ENCODE measurements at places on chromosomes 2 and 18.

DNA sequence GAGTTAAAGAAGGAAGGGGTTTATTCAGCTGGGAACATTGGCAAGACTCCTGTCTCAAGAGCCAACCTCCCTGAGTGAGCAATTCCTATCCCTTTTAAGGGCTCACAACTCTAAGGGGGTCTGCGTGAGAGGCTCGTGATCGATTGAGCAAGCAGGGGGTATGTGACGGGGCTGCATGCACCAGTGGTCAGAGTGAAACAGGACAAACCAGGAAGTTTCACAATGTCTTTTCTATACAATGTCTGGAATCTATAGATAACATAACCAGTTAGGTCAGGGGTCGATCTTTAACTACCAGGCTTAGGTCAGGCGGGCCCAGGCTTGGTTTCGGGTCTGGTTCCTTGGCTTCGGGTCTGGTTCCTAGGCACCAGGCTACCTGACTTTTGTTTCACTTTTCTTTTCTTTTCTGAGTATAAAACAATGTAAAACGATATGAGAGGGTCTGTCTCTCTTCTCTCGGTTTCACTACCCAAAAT, 30.1 kb upstream of the LIPG start:
- DNase-seq: no peak

DNA sequence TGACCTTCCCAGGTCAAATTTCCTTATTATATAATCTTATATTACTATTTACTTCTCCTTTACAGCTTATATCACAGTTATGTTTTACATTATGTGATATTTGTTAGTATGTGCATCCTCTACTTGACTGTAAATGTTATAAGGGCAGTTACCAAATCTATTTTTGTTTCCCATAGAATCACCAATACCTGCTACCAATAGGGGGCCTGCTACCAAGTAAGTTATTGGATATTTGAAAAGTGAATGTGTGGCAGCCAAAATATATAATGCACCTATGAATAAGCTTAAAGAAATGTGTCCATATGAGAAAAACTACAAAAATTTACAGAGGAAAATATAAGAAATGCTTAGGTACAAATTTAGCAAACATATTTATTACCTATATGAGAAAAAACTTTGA, 23.9 kb upstream of the CTAGE1 start:
- DNase-seq: no peak

GRCh38 chr2:127655209-127656073, 9.5 kb downstream of the GPR17 start:
- no peak for DNase-seq

GRCh38 chr2:239464166-239465016, 63.6 kb upstream of the HDAC4 start:
- no peak for DNase-seq

GRCh38 chr2:191038741-191039140, 24.8 kb upstream of the STAT1 start:
- no peak for DNase-seq

DNA sequence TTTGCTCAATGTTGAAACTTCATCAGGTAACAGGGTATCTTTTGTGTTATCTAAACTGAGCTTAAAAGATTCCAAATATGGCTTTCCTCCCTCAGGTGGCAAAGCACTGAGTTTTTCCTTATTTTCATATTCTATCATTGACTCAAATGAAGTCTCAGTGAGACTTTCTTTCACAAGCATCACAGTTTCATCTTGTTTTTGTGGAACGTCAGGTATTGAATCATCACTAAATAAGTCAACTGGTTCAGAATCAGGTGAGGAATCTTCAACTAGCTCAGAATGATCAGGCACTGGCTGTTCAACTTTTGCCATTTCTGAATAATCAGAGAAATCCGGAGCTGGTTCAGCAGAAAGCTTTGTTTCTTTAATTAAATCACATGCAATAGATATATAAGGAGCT, 24.6 kb downstream of the RTN4 start:
- DNase-seq: no peak

- DNase-seq: no peak
Observed at GRCh38 chr2:32484937-32485336, 128.1 kb downstream of the BIRC6 start.

DNA sequence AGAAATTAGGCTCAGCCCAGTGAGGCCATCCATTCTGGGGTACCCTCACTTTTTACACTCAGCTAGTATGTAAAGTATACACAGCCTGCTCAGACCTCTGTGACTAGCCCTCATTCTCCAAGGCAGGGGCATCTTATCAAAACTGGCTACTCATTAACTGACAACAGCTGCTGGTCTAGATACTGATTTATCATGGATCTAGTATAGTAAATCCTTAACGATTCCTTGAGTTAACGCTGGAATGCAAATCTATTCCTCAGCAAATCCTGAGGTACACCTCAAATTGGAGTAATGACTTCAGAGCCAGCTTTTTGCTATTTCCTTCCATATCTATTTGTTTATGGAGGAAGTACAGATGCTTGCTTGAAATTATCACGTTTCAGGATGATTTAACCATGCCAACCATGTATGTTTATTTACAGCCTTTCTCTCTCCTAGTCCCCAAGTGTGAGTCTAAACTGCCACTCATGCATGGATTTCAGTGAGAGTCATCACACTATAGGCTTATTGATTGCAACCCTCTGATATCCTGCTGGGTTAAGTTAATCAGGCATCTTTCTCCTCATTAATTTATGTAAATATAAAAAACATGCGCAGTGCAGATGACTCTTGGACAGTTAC, 70.2 kb upstream of the DOK6 start:
- no peak for DNase-seq

- DNase-seq: no peak
Observed at GRCh38 chr18:61589053-61589723, 256.0 kb downstream of the CDH20 start.

GRCh38 chr18:48775372-48776155, 175.2 kb downstream of the SMAD7 start:
- DNase-seq: no peak

DNA sequence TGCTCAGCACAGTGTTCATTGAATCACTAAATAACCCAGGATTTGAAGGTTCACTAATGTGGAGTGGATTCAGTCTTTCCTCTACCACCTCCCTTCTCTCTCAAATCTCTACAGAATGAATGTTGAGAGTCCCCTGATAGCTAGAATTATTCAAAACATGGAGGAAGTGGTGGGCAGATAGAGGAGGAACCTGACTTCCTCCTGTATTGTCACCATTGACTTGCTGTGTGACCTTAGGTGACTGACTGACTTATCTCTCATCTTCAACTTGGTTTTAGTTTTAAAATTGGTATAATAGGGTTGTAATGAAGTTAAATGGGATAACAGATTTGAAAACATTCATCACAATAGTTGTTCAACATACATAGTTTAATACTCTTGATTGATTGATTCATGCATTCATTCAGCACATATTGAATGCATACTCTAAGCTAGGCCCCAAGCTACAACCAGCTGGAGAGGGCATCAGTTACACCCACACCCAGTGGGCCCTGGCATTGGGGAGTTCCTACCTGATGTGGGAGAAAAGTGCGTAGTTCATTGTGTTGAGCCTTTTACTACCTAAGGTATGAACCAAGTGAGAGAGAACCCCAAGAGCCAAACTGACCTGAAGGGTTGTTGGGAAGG, 96.0 kb downstream of the WDR7 start:
- DNase-seq: no peak

- DNase-seq: no peak
Observed at GRCh38 chr2:232926431-232926939, 56.4 kb downstream of the SNORC start.

GRCh38 chr2:239678186-239678490, 277.3 kb upstream of the HDAC4 start:
- no peak for DNase-seq

DNA sequence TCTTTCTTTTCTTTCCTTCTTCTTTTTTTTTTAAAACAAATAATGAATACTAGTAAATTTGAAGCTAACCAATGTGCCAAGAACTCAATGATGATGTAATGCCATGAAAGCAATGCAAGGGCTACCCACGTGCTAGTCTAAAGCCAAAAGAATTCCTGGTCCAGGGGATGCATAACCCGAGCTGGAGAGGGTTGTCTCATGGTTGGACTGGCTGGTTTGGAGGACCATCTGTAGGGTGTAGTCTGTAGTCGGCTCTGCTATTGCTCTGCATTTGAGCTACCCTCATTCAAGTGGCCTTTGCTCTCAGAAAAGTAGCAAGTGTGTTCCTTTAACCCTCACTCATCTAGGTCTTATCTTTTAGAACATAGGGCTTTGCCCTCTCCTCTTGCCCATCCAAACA, 469.6 kb upstream of the CELF4 start:
- DNase-seq: no peak

DNA sequence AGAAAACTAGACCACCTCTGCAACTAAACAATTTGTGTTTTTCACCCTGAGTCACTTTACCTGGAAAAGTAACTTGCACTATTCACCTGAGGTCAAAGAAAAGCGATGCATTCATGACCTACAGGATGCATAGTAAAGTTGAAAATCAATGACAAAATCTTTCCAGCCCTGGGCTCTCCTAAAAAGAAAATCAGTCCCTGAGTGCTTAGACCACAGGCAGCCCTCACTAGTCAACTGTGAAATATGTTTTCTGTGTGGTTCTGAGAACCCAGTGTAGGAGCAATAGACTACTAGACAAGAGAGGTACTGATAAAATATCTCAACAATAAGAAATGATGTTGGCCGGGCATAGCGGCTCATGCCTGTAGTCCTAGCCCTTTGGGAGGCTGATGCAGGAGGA, 133.1 kb downstream of the TXNL1 start:
- no peak for DNase-seq

DNA sequence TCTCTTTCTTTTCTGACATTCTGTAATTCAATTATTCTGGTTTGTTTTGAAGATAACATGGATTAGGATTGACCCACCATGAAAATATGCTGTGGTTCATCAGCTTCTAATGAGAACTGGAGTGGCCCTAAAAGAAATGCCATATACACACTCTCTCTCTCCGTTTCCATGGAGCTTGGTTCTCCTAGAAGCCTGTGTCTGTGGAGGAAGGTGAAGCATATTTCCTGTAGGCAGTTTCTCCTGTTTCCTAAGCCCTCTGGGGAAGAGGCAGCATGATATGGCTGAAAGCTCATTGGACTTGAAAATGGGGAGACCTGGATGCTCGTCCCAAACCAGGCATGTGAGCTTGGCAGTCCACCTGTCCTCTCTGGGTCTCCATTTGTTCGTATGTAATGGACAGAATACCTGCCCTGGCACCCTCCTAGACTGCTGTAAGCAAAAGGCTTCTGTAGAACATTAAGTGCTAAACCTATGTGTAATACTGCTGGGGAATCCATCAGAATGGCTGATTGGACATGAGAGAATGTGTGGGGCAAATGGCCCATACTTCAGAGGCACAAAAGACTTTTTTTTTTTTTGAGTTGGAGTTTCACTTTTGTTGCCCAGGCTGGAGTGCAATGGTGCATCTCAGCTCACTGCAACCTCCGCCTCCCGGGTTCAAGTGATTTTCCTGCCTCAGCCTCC, 75.3 kb upstream of the PPP1CB start:
- DNase-seq: no peak

GRCh38 chr18:79586436-79587225, 93.0 kb upstream of the CTDP1 start:
- DNase-seq: no peak

- no peak for DNase-seq
Observed at GRCh38 chr2:62196278-62196901, 475 bp downstream of the B3GNT2 start.
